Activated CD4-positive, alpha-beta T cell treated with anti-CD3 and anti-CD28 coated beads, Interleukin-2, amount 50 U/mL, for 48 hours (primary cell): ENCODE measurements at places on chromosomes 6 and 20.

GRCh38 chr6:1175877-1176276 lies 136.0 kb upstream of the FOXQ1 start:
- no peak for DNase-seq

DNA sequence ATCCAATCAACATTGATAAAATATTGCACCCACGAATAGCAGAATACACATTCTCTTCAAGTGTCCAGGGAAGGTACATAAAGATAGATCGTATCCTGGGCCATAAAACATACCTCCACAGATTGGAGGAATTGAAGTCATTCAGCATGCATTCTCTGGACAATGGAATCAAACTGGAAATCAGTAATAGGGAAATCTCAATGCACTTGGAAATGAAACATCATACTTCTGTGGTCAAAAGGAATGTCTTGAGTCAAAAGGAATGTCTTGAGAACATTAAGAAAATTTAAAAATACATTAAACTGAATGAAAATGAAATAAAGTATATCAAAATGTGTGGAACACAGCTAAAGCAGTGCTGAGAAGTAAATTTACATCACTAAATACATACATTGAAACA lies 138.8 kb downstream of the TFAP2A start:
- DNase-seq = no peak

DNA sequence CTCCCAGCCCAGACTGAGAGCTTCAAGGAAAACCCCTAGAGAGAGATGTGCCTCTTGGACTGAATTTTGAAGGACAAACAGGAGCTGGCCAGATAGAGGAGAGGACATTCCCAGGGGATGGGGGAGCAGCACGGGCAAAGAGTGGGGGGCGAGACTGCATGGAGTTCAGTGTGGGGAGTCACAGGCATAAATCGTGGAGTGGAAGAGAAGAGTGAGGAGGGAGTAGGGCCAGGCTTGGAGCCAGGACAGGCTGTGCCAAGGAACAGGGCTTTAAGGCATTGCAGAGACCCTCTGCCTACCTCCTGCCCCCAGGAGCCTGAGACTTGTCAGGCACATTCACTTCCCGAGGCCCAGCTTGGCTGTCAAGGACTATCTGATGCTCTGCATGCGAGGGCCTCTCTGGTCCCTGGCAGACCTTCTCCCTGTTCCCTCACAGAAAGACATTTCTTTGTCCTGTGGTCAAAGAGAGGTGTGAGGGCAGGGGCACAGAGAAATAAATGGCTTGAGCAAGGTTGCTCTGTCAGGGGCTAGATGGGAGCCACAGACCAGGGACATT lies 5.2 kb upstream of the SLC22A7 start:
- no peak for DNase-seq

DNA sequence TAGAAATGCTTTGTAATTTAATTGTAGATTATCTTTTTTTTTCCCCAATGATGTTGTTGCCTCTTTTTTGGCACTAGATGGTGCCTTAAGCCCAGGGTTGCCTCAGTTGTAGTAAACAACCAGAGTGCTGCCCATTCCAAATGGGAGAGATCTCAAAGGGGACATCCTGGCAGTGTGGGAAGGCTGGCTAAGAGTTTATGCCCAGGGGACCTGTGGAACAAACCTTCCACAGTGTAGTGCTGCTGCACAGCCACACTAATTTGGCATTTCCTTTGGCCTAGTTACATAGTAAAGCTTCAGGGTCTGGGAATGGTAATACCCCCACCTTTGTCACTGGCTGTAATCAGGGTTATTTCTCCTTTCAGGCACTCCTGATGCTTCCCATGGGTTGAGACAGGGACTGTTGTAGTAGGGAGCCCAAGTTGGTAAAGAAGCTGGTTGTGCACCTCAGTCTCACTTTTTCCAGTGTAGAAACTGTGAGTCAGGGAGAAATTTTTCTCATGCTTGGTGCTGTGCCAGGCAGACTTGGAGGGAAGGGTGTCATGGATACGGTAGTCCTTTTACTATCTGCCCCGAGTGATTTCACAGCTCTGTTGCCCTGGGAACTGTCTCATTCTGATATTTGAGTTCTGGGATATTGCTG lies 177.8 kb upstream of the ECI2 start:
- DNase-seq = no peak
